ENCODE measurements at places on chromosomes 6 and 20.

- no peak for DNase-seq
These were observed 1082.4 kb upstream of the MAP3K7 start for GRCh38 chr6:91669154-91669870.

DNA sequence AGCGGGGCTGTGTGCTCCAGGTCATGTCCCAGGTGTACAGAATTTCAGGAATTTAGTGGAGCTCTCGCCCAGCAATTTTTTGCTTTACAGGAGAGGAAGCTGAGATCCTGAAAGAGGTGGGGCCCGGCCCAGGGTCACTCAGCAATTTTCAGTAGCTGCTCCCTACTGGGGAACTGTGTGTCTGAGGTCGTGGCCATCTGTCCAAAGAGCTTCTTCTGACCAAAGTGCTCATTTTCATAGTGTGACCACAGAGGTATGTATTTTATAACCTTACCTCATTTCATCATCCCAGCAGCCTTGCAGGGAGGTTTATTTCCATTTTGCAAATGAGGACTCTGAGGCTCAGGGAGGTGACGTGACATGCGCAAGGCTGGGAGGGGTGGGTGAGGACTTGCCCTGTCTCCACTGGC is 46.3 kb downstream of the FAM209B start:
- no peak for DNase-seq

GRCh38 chr6:146595972-146596731 is 2.6 kb upstream of the ADGB start:
- no peak for DNase-seq

GRCh38 chr6:150751296-150751695 is 114.2 kb upstream of the MTHFD1L start:
- DNase-seq: no peak

DNA sequence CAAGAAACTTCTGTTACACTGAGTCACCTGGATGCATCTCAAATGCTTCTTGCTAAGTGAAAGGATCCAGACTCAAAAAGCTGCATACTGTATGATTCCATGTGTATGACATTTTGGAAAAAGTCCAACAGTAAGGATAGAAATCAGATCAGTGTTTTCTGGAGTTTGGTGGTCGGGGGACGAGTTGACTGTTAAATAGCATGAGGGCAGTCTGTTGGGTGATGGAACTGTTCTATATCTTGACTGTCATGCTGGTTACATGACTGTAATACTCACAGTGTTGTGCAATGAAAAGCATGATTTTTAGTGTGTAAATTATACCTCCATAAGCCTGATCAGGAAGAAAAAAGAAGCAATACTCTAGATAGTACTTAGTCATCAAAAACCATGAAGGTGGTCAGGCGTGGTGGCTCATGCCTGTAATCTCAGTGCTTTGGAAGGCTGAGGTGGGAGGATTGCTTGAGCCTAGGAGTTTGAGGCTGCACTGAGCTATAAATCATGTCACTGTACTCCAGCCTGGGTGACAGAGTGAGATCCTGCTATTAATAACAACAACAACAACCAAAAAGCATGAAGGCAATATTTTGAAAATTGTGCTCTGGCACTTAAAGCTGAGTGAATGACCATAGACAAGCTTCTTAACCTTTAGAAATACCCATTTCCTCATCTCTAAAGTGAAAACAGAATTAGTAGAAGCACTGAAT is 30.5 kb upstream of the SASH1 start:
- DNase-seq: no peak

DNA sequence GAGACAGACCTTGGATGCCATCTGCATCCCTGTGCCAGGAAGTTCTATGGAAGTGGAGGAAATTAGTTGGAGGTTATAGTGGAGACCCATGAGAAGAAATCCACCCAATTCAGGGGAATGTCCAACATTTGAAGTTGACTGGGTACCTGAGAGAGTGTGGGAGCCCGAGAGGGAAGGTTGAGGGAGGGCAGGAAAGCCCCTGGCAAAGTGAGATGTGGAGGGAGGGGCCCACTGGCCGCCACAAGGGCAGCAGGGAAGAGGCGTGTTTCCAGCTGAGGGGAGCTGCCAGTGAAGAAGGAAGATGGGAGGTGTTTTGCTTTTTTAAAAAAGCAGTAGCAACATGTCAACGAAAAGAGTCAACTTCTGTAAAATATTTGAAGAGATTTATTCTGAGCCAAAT is 16.3 kb upstream of the SERPINB9 start:
- DNase-seq: no peak

- DNase-seq: no peak
These were observed 137.4 kb upstream of the HDAC2 start for GRCh38 chr6:114108119-114109002.

DNA sequence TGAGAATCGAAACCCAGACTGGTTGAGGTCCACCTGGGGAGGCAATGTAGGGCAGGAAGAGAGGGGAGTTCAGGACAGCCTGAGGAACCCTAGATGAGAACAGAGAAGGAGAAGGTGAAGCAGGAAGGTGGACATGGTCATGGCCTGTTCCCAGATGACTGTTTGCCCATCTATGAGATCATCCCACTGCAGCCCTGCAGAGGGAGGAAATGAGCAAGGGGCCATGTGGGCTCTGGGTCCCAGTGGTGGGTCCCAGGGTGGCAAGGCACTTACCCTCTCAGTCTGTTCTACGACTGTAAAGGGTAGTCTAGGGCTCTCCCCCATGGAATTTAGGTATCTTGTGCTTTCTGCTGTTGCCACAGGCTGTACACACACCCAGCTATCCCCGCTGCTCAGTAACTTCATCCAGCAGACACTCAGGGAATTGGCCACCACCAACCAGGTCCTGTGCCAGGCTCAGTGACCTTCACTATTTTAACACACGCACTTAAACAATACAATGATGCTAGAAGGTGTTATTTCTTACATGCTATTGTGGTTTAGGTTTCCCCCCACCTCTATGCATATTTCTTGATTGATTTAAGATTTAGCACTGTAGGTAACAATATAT is 89.8 kb downstream of the TOX2 start:
- DNase-seq: no peak

DNA sequence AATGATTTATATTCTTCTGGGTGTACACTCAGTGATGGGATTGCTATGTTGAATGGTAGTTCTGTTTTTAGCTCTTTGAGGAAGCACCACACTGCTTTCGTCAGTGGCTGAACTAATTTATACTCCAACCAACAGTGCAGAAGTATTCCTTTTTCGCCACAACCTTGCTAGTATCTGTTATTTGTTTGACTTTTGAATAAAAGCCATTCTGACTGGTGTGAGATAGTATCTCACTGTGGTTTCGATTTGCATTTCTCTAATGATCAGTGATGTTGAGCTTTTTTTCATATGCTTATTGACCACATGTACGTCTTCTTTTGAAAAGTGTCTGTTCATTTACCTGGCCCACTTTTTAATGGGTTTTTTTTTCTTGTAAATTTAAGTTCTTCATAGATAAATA is 583.8 kb upstream of the ARID1B start:
- no peak for DNase-seq

DNA sequence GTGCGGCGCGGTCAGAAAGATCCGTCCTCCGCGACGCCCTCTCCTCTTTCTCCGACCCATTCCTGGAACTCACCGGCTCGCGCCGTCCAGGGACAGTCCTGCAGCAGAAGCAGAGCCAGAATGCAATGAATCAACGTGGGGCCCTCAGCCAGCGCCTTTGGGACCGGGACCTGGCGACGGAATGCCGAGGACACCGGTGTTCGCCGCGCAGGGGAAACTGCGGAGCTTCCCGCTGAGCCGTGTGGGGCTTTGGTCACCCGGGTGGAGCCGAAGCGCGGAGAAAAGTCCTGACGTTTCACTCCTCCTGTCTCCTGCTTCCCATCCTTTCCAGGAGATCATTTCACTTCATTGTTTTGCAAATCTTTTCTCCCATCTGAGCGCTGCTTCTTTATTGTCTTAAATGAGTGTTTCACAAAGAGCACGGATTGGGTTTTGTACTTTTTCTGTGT is 26.5 kb downstream of the ULBP1 start:
- DNase-seq: no peak

GRCh38 chr20:5890773-5891441 is 59.4 kb downstream of the TRMT6 start:
- DNase-seq: no peak

DNA sequence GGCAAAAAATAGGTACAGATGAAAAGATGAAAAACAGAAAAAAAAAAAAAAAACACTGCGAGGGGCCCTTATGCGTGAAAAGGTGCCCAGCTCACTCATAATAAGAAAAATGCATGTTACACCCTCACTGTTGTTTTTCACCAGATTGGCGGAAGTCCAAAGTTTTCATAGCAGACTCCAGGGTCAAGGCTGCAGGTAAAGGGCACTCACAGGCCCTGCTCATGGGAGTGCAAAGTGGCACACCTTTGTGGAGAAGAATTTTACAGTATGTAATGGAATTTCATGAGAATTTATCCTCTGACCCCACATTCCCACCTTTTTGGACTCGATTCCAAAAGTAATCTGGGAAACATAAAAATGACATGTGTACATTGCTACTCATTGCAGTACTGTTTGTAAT is 108.2 kb downstream of the CDKAL1 start:
- no peak for DNase-seq

DNA sequence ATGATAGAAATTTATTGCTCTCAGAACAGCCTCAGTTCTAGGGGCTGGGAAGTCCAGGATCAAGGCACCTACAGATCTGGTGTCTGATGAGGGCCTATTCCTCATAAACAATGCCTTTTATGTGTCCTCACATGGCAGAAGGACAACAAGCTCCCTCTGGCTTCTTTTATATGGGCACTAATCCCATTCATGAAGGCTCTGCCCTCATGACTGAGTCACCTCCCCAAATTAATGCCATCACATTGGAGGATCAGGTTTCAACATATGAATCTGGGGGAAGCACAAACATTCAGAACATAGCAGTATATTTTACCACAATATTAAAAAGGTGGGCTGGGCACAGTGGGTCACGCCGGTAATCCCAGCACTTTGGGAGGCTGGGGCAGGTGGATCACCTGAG is 58.5 kb upstream of the CCN6 start:
- no peak for DNase-seq

GRCh38 chr6:22023937-22024336 is 272.9 kb downstream of the PRL start:
- no peak for DNase-seq

GRCh38 chr20:47872341-47872740 is 87.1 kb upstream of the SULF2 start:
- no peak for DNase-seq

GRCh38 chr6:136921936-136922684 is at the start of gene SLC35D3:
TSS of gene SLC35D3 (plus strand) at chr6:136922301. CDS start at chr6:136922429, 128 bp downstream.
- no peak for DNase-seq

DNA sequence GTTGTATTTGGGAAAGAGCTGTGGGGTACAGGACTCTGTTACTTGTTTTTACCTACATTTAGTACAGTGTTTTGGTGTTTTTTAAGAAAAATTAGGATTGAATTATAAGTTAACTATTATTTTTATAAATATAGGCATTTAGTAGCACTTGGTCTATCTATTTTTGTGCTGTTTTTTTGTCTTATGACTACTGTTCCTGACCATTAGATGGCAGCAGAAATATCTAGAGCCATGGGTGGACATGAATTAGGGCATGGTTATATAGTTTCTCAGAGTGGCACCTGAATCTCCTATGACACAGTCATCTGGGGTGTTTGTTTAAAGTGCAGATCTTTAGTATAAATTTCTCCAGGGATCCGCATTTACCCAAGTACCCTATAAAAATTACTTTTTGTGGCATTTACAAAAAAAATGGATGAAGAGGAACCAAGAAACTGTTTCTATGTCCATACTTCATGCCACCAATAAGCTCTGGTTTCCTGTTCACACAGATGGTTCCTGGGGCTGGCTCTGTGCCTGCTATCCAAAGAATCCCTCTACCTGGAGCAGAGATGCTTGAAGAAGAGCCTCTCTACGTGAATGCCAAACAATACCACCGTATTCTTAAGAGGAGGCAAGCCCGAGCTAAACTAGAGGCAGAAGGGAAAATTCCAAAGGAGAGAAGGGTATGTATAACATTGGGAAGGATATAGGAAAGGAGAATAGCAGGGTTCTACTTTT is 19.8 kb downstream of the NFYA start:
- no peak for DNase-seq

DNA sequence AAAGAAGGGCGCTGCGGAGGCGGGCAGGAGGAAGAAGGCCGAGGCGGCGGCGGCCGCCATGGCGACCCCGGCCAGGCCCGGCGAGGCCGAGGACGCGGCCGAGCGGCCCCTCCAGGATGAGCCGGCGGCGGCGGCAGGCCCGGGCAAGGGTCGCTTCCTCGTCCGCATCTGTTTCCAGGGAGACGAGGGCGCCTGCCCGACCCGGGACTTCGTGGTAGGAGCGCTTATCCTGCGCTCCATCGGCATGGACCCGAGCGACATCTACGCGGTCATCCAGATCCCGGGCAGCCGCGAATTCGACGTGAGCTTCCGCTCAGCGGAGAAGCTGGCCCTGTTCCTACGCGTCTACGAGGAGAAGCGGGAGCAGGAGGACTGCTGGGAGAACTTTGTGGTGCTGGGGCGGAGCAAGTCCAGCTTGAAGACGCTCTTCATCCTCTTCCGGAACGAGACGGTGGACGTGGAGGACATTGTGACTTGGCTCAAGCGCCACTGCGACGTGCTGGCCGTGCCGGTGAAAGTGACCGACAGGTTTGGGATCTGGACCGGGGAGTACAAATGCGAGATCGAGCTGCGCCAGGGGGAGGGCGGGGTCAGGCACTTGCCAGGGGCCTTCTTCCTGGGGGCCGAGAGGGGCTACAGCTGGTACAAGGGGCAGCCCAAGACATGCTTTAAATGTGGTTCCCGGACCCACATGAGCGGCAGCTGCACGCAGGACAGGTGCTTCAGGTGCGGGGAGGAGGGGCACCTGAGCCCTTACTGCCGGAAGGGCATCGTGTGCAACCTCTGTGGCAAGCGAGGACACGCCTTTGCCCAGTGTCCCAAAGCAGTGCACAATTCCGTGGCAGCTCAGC is 780 bp downstream of the ZCCHC3 start:
- DNase-seq: no peak

DNA sequence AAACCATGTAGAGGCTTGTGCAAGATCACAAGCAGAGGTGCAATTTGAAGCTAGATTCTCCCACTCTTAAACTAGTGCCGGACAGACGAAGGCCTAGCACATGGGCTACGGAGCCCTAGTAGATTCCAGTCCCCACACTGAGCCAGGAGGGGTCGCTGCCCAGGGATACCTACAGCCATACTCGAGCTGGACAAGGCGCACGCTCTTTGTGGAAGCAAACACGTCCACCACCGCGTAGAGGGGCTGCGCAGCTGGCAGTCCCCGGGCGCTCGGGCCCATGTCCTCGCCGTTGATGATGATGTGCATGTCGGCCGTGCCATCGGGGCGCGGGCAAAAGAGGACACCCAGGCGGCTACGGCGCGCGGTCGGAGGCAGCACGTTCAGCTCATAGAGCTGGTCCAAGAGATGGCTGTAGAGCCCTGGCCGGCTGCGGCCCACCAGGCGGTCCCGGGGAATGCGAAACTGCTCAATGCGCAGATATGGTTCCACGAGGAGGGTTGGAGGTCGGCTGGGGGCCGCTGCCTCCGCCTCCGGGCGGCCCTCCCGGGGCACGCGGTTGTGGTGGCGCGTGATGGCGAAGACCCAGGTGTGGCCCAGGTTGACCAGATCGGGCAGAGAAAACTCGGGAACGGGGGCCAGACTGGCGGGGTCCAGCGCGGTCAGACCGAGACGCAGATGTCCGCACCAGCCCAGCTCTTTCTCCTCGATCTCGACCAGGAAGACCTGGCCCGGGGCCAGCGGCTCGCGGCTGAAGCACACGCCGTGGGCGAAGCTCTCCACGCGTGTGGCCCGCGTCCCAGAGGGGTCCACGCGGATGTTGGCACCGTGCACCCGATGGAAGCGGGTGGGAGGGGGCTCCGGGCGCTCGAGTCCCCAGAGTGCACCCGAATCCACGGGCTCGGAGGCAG is 677 bp downstream of the NEURL2 start:
- no peak for DNase-seq
